Activated naive CD8-positive, alpha-beta T cell treated with anti-CD3 and anti-CD28 coated beads, Interleukin-2, amount 10 ng/mL, durations not matched to agents 7 days and 5 days (primary cell): ENCODE measurements at places on chromosomes 7 and 10. TPM values are rescaled to one million over a fixed set of nuclear protein-coding genes. Genes with fewer than 3 reads are reported as not detected.

GRCh38 chr10:74063256-74063655, 65.3 kb downstream of the VCL start:
- no peaks in the 10 kb centered on the region for H3K27me3 ChIP-seq
- peaks cover 6% of the 10 kb centered on the region for H3K4me1 ChIP-seq
- H3K36me3 ChIP-seq = peaks cover 6% of the 10 kb centered on the region
- H3K27ac ChIP-seq = no peak overlapping the region
- no peak for DNase-seq

DNA sequence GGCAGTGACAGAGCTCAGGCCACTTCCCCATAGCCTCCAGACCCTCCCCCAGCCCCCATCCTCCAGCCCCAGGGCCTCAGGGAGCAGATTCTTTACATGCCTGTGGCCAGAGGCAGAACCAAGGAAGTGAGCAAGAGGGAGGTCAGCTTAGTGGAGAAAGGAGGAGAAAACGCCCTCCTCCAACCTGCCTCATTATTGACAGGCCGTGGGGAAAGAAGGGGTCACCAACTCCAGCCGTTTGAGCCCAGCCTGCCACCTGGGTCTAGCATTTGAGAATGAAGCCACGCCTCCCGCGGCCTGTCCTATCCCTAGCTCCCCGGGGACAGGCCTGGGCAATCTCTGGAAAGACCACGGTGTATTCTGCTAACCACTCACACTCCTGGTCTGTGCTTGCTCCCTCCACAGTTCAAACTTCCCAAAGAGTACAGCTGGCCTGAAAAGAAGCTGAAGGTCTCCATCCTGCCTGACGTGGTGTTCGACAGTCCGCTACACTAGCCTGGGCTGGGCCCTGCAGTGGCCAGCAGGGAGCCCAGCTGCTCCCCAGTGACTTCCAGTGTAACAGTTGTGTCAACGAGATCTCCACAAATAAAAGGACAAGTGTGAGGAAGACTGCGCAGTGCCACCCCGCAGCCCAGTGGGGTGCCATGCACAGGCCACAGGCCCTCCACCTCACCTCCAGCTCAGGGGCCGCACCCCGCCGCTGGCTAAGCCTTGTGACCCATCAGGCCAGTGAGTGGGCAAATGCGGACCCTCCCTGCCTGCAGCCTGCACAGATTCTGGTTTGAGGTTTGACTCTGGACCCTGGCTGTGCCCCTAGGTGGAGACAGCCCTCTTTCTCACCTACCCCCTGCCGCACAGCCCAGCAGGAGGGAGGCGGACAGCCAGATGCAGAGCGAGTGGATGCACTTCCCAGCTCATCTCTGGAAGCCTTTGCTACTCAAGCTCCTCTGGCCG, 14.3 kb upstream of the TRIM8 start:
- no peaks in the 10 kb centered on the region for H3K27me3 ChIP-seq
- H3K4me1 ChIP-seq = peaks cover 37% of the 10 kb centered on the region
- no peaks in the 10 kb centered on the region for H3K36me3 ChIP-seq
- no peak overlapping the region for H3K4me3 ChIP-seq

- no peak overlapping the region for H3K27ac ChIP-seq
- H3K4me1 ChIP-seq = peaks cover 4% of the 10 kb centered on the region
- no peak overlapping the region for H3K4me3 ChIP-seq
- DNase-seq = no peak
- no peaks in the 10 kb centered on the region for H3K36me3 ChIP-seq
These were observed 3.2 kb downstream of the NYAP1 start for GRCh38 chr7:100486753-100487446.

- no peak overlapping the region for H3K4me3 ChIP-seq
- H3K27me3 ChIP-seq = peaks cover 12% of the 10 kb centered on the region
- no peaks in the 10 kb centered on the region for H3K4me1 ChIP-seq
- no peak for DNase-seq
- no peak overlapping the region for H3K27ac ChIP-seq
These were observed 67.1 kb downstream of the WDFY4 start for GRCh38 chr10:48751730-48752129.

- H3K4me1 ChIP-seq = no peaks in the 10 kb centered on the region
- no peak overlapping the region for H3K4me3 ChIP-seq
- no peak overlapping the region for H3K27ac ChIP-seq
- no peak for DNase-seq
These were observed 347.8 kb upstream of the NFE2L3 start for GRCh38 chr7:25804154-25804553.

GRCh38 chr10:24826009-24826408, 102.3 kb upstream of the ARHGAP21 start:
- no peak overlapping the region for H3K27ac ChIP-seq
- DNase-seq = no peak
- peak overlapping the region; percentile 33 for H3K4me3 ChIP-seq
- peaks cover 10% of the 10 kb centered on the region for H3K4me1 ChIP-seq
- H3K27me3 ChIP-seq = no peaks in the 10 kb centered on the region

GRCh38 chr7:28075674-28076358, 104.8 kb downstream of the JAZF1 start:
- H3K36me3 ChIP-seq = no peaks in the 10 kb centered on the region
- no peak overlapping the region for H3K4me3 ChIP-seq
- no peak overlapping the region for H3K27ac ChIP-seq

GRCh38 chr10:105706281-105707026, 1065.4 kb downstream of the SORCS3 start:
- no peak for DNase-seq
- H3K4me3 ChIP-seq = no peak overlapping the region
- no peaks in the 10 kb centered on the region for H3K4me1 ChIP-seq
- no peaks in the 10 kb centered on the region for H3K27me3 ChIP-seq
- H3K27ac ChIP-seq = no peak overlapping the region

DNA sequence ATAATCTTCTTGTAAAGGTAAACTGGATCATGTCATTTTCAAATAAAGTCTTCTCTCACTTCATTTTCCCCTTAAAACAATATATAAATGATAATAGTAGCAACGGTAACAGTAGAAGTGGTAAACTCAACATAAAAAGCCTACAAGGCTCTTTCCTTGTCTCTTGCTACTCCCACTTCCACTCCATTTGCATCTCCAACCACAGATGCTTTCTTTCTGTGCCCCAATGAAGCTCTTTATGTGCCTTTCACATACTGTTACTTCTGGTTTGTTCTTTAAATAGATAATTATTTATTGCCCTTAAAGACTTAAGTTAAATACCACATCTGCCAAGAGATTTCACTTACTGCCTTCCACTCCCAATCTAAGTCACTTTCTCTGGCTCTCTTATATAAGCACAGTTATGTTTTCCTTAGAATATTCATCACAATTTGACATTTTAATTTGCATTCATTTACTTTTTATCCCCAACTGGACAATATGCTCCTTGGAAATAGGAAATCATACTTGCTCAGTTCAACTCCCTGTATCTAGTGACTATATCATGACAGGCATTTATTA, 149.9 kb downstream of the CRPPA start:
- H3K27me3 ChIP-seq = no peaks in the 10 kb centered on the region
- DNase-seq = no peak
- no peaks in the 10 kb centered on the region for H3K4me1 ChIP-seq
- no peaks in the 10 kb centered on the region for H3K36me3 ChIP-seq

- H3K4me1 ChIP-seq = peaks cover 2% of the 10 kb centered on the region
- no peak for DNase-seq
- no peak overlapping the region for H3K27ac ChIP-seq
- no peaks in the 10 kb centered on the region for H3K36me3 ChIP-seq
- H3K4me3 ChIP-seq = no peak overlapping the region
These were observed 7.8 kb upstream of the COMMD3 start for GRCh38 chr10:22308390-22308789.

DNA sequence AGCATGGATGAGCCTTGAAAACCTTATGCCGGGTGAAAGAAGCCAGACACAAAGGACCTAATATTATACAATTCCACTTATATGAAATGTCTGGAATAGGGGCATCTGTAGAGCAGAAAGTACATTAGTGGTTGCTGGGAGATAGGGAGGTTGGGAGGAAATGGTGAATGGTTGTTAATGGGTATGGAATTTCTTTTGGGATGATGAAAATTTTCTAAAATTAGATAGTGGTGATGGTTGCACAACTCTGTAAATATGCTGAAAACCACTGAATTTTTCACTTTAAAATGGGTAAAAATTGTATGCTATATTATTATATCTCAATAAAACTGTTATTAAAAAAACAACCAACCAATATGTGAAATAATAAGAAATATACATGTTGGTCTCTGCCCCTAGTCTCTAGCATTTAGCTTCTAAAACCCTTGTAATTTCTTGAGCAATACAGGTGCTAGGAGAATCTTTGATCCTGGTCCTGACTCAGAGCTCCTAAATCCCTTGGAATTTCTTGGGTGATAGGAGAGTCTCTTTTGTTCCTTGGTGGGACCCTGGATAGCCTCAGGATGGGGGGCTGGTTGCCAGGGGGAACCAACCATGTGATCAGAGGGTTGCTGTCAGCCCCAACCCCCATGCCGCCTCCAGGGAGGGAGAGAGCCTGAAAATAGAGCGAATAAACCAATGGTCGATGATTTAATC, 64.0 kb downstream of the TACR2 start:
- H3K4me3 ChIP-seq = no peak overlapping the region
- no peak overlapping the region for H3K27ac ChIP-seq
- no peak for DNase-seq
- H3K36me3 ChIP-seq = peaks cover 49% of the 10 kb centered on the region
- peaks cover 41% of the 10 kb centered on the region for H3K4me1 ChIP-seq

GRCh38 chr7:17773289-17773626, 167.0 kb downstream of the SNX13 start:
- no peak overlapping the region for H3K4me3 ChIP-seq
- no peak overlapping the region for H3K27ac ChIP-seq
- H3K27me3 ChIP-seq = no peaks in the 10 kb centered on the region
- H3K4me1 ChIP-seq = peaks cover 6% of the 10 kb centered on the region
- no peaks in the 10 kb centered on the region for H3K36me3 ChIP-seq

The MKLN1 gene
- 42.3 TPM for total RNA-seq

The IRF5 gene
- total RNA-seq = 8.2 TPM

The OR6V1 gene
- not detected for total RNA-seq

The GOLGA7B gene
- total RNA-seq = 10.8 TPM

The LAMTOR4 gene
- total RNA-seq = 170 TPM
